EH (cell line): ENCODE measurements at places on chromosomes 12 and 14.

- no peak for DNase-seq
These were observed 6.2 kb downstream of the SMIM41 start for GRCh38 chr12:52085682-52086180.

GRCh38 chr14:36227802-36228201 lies 51.3 kb upstream of the PTCSC3 start:
- peak; percentile 19 for DNase-seq

DNA sequence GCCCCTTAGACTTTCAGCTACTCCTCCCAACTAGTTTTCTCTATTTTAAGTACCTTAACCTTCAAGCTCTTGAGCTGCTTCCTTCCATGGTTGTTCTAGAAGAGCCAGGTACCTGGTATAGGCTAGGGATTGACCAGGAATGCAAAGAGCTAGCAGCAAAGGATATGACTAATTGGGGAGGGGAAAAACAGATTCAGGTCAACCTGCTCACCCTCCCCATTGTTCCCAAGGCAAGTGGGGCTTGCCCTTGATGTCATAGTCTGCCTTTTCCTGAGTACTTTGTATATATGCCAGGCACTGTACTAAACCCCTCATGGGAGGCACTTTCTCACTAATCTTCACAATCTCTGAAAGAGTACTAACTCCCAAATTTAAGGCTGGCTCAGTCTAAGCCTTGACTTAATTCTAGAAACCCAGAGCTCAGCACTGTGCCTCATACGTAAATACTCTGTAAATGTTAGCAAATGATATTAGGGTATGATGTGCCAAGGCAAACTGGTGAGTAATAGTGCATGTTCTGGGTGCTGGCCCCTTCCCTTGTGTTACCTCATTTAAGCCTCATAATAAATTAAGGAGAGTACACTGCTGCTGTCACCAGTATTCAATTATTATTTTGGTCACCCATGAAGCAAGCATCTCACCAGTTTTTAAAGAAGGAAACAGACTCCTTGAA lies 42.2 kb downstream of the SUDS3 start:
- DNase-seq = no peak

DNA sequence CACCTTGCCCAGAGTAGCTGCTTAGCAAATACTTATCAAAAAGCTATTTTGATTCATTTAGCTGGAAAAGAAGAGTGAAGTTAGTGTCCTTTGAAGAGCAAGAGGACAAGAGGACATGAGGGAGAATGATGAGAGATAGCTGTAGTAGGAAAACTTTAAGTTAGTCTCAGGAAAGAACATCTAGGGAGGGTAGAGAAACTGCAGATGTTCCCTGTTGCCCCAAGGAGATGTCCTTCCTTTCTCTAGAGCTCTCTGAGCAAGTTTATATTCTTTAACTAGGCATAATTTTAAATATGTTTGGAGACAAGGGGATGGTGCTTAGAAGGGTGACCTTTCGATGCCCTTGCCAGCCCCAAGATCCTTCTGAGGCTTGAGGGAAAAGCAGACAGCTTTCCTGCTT lies 529.1 kb upstream of the TBX3 start:
- no peak for DNase-seq

- DNase-seq = peak; percentile 67
These were observed at the start of gene MGST1 for GRCh38 chr12:16347391-16348298. TSS of gene MGST1 (plus strand) at chr12:16347645. CDS start at chr12:16354253, 6,608 bp downstream.

- peak; percentile 27 for DNase-seq
These were observed 62.1 kb upstream of the SLC38A4 start for GRCh38 chr12:46887870-46888269.

GRCh38 chr12:108302403-108303311 lies 36.5 kb downstream of the CMKLR1 start:
- peak; percentile 37 for DNase-seq

DNA sequence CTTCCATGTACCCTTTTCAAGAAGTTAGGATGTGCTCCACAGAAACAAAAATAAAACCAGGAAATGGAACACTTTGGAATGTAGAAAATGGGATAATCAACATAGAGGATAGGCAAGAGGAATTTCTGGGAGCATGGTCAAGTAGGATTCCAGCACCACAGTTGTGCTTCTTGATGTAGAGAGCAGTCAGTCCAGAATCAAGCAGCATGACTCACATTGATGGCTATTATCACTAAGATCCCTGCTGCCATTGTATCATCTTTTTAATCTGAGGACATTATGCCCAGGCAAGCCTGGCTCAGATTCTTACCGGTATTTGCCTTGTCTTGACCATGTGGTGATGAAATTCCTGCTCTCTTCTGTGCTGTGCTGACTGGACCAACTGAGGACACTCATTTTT lies 5.7 kb downstream of the ETFRF1 start:
- DNase-seq = peak; percentile 92

DNA sequence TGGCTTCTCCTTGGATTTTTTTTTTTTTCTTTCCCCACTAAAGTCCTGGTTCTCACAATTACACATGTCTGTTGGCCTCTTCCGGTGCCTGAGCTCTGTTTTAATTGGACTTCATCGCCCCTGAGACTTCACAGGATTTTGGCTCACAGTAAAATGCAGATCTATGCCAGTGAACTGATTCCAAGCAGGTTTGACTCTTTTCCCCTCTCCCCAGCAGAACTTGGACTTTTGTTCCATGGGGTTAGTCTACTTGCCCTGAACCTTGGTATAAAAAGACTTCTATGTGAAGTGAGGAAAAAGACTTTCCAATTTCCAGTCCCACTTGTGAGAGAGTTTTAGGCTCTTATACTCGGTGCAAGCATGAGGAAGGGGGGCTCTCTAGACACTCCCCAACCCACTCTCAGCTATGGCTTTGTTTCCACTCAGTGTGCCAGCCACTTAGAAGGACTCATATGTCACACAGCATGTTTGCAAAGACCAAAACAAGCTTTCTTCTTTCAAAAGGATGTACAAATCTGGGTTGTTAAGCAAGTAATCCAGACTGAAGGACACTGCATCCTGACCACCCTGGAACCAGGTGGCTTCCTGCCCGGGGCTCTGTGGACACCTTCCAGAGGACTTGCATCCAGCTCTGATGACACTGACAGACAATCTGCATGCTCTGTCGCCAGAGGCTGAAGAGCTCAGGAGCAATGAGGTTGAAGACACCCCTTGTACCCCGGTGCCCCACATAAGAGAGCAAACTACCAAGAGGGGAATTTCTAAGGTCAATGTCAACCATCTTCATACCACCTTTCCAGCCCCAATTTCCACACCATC lies 221.9 kb upstream of the EGLN3 start:
- no peak for DNase-seq

DNA sequence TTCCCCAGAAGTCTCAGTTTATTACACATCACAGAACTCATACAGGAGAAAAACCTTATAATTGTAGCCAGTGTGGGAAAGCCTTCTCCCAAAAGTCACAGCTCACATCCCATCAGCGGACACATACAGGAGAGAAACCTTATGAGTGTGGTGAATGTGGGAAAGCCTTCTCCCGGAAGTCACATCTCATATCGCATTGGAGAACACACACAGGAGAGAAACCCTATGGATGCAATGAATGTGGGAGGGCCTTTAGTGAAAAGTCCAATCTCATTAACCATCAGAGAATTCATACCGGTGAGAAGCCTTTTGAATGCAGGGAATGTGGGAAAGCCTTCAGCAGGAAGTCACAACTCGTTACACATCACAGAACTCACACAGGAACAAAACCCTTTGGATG lies 20.1 kb downstream of the ZNF84 start:
- DNase-seq = peak; percentile 3

GRCh38 chr14:77914073-77914721 lies 114.3 kb downstream of the ADCK1 start:
- DNase-seq = no peak

- DNase-seq = no peak
These were observed 120.1 kb upstream of the EGLN3 start for GRCh38 chr14:34070917-34071407.

GRCh38 chr12:88638966-88639760 lies 58.9 kb upstream of the KITLG start:
- peak; percentile 68 for DNase-seq

GRCh38 chr12:39946361-39947280 lies 159.3 kb downstream of the SLC2A13 start:
- no peak for DNase-seq

DNA sequence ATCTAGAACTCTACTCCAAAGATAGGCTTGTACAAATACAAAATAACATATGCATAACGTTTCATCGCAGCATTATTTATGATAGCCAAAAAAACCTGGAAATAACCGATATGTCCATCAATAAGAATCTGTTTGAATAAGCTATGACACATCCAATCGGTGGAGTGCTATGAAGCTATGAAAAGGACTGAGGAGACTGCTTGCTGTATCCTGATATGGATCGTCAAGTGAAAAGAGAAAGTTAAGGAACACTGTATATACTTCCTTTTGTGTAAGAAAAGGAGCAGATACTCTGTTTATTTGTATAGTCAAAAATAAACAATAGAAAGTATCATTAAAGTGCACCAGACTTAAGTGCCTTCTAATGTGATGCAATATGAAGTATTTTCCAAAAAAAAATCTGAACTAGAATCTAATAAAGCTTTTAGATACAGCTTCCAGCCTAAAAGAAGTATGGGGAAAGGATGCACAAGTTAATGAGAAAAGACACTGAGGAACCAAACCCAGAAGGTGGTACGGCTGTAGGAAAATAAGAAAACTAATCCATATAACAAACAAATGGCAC lies 645 bp upstream of the KLHDC1 start:
- DNase-seq = peak; percentile 16
